ENCODE measurements at places on chromosomes 1 and 21.

DNA sequence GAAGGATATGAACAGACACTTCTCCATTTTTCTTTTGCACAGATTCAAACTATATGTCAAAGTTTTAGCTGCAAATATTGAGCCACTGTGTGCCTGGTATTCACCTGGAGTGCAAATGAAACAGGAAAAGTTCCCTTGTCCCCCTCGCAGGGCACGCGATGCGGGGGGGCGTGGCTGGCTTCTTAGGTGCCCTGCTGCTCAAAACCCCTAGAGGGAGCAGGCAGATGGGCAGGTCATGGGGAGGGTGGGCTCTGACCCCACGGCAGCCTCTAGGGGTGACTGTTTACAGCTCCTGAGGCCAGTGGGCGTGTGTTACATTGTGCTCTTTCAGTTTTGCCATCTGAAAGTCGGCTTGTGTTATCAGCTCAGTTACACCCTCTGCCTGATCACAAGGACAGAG is 931.2 kb upstream of the B3GALT2 start:
- DNase-seq = no peak

DNA sequence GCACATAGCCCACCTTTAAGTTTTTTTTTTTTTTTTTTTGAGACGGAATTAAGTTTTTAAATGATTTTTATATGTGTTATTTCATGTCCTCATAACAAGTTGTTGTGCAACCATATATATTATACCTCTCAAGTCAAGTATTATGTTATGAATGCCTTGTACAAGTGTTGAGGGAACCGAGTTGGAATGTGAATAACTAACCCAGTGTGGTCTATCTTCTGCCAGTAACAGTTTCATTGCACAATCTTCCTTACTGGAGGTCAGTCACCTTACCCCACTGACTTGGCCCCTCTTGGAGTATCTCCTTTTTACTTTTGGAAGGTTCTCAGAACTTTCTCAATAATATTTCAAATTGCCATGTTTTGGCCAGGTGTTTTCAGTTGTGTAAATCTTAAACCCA is 201.9 kb downstream of the CACNA1E start:
- DNase-seq = no peak

DNA sequence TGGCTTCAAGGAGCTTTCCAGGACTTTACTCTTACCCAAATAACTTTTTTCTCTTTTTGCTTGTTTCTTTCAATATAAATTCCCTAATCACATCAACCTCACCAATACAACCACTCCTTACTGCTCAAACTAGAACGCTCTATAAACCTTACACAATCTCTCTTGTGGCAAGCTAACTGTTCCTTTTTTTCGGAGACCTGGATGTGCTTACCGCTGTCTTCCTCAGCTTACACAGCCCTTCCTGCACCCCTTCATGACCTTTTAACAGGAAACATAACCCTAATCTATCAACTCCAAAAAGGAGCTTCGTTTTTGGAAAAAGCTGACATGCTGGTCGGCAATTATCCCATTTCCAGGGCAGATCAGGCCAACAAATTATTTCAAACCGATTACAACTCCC is 24.1 kb upstream of the SLC2A5 start:
- no peak for DNase-seq

DNA sequence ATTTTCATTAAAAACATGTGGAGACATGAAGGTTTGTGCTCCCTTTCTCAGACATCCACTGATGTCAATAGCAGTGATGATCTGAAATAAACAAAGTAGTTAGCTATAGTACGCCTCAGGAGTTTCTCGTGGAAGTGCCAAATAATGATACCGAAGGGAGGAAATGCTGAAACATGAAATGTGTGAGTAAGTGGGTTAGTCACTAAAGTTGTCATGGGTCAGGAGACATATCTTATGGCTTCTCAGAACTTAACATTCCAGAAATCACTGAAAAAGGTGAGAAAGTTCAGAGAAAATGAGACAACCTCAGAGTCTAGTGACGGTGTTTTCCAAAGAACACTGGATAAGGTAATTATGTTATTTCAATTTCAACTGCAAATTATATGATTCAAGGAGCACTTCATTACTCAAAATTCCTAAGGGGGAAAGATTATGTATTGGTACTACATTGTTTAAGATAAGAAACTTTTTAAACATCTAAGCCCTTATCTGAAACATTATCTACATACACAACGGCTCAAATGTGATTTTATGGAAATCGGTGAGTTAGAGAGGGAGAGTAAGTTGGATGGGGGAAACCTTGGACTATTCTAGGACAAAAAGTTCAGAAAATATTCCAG is 20.6 kb downstream of the NIBAN1 start:
- DNase-seq = no peak

DNA sequence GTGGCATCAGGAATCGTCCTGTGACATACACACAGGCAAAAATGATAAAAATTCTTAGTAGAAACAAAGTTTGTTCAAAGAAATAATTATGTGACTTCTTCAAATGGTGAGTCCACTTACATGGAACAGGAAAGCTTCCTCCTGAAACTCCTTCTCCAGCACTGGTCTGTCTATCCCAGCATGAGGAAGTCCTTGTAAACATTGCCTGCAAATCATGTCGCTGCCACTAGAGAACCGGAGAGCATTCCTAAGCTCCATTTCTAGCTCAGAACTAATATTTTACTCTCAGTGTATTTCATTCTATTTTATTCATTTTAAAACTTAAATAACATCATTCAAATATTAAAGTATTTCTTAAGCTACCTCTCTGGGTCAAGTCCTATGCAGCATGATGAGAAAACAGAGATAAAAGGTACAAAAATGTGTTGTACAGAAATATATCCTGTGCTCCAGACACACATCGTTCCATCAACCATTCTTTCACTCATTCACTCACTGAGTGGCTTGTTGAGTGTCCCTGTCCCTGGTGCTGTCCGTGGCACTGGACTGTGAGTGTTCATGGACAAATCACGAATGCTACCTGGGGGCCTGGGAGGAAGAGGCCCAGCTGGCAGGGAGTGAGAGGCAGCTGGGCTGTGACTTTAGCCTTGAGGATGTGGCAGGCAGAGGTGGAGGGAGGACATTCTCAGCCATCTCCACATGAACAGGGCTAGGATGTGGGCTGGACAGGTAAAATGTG is 10.0 kb downstream of the CYP4A22 start:
- no peak for DNase-seq

- peak; percentile 33 for DNase-seq
Observed at GRCh38 chr21:34693192-34693810, 24.5 kb downstream of the CLIC6 start.

DNA sequence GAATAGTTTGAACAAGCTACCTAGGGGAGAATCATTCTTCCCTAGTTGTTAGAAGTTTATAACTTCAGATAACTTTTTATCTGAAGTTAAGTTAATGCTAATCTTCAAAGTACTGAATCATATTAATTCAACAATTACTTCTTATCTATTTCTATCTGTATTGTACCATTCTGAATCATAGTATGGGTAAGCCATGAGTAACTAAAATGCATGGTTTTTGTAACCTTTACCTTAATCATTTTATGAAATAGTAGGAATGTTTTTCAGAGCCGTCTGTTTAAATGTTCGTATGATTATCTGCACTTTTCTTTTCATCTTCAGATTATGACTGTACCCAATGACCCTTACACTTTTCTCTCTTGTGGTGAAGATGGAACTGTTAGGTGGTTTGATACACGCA is 50.3 kb upstream of the MPC2 start:
- no peak for DNase-seq

DNA sequence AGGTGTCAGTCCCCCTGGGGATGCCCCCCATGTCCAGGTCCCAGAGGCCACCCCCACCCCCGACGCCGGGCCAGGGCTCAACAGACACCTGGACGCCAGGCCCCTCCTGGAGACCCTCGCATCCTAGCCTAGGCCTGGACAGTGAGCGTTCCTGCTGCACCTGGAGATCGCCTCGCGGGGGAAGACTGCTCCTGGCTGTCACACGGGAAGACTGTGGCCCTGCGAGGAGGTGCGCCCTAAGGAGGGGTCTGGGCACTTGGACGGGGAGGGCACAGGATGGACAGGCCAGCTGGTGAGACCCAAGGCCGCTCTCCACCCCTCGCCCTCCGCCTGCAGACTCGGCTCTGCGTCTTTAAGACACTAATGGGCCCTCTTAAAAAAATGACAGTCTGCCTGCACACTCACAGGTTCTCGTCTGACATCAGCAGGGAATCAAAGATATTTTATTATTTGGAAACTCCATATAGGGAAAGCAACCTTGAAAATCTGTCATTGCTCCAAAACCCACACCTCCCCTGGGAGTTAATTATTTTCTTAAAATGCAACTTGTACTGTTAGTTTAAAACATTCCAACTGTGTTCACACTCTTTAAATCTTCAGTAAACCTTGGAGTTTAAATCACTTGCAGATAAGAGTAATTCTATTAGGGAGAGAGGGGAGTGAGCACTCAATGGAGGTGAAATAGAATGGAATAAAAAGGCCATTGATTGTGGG is 45.6 kb upstream of the ACTRT2 start:
- no peak for DNase-seq

- no peak for DNase-seq
Observed at GRCh38 chr1:247286134-247286670, 30.3 kb downstream of the VN1R5 start.

- no peak for DNase-seq
Observed at GRCh38 chr1:89761901-89762300, 58.9 kb upstream of the LRRC8D start.

DNA sequence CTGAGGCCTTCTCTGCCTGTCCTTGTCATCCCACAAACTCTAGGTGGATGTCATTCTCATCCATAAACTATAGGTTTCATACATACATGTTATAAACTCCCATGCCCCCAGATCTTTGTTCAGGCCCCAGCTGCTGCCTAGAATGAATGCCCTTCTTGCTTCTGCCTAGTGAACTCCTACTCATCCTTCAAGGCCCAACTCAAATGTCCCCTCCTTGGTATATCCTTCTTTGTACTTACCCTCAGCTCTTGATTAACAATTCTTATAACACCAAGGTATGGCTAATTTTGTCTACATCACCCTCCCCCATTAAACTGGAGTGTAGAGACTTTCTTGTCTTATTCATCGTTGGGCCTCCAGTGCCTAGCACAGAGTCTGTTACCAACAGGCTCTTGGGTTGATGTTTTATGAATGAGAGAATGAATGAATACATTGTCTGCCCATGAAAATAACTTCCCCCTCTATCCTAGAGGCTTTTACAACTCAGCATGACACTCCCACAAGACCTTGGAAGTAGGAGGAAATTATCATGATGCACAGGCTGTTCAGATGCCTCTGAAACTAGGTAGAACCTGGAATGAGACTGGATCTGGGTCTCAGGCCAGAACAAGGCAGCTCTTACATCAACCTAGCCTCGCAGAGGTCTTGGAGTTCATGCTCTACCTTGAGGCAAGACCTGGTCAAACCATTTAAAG is 26.9 kb downstream of the EPHB2 start:
- no peak for DNase-seq

GRCh38 chr1:53460666-53461322 is 1.6 kb downstream of the DMRTB1 start:
- no peak for DNase-seq

GRCh38 chr1:83060651-83061390 is 938.1 kb downstream of the TTLL7 start:
- DNase-seq = no peak

- peak; percentile 27 for DNase-seq
Observed at GRCh38 chr21:46295996-46296752, 10.0 kb downstream of the YBEY start.

- no peak for DNase-seq
Observed at GRCh38 chr1:162732566-162733335, 57.8 kb upstream of the HSD17B7 start.

GRCh38 chr1:230626232-230626631 is 16.0 kb upstream of the COG2 start:
- DNase-seq = no peak

- DNase-seq = no peak
Observed at GRCh38 chr1:43348809-43349593, 9.8 kb upstream of the CDC20 start.

DNA sequence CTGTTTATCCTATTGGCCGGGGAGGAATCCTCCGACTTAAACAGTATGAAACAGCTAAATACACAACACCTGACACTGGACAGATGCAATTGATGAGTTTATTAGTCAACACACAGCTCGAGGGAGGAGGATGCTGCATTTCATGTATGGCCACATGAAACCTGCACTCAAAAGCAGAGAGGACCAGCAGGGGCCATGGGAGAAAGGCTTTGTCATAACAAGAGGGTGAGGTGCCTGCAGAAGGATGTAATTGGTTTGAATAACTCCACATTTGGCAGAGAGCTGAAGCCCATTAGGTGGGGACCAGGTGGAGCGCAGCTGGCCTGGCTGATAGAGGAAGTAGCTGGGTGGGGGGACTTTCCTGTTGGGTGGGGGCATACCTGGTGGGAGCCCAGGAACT is 599.1 kb downstream of the PTPRU start:
- DNase-seq = no peak

- no peak for DNase-seq
Observed at GRCh38 chr1:93668121-93668520, 13.5 kb downstream of the BCAR3 start.

GRCh38 chr1:233269656-233270055 is 25.9 kb downstream of the PCNX2 start:
- DNase-seq = no peak

DNA sequence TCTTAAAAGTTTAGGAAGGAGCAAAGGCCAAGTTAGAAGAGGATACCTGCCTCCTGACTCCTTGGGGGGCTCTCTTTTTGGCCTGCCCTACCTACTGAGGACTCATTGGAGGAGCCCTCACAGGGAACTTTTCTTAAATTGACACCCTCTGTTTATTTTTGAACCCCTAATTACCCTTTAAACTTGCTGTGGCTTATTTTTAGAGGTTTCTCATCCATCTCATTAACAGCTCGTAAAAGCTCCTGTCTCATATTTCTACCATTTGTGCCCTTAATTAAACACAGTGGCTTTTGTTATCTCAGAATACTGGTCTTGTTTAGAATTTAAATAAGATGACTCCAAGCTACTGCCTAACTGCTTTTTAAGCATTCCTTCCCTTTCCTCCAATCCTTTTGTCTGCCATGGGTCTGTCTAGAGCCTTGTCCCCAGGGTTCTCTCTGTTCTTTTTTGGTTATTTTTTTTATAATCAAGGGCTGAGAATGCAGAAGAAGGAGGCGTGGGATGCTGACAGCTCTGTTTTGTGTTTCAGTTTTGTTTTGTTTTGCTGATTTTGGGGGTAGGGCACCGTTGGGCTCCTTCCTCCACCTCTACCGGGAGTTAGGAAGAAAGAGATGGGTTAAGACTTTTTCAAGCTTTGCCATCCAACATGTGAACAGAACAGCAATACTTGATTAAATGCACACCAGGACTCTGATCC is 78.0 kb downstream of the SYT6 start:
- no peak for DNase-seq

GRCh38 chr1:223429313-223429731 is 36.1 kb downstream of the CCDC185 start:
- DNase-seq = no peak

DNA sequence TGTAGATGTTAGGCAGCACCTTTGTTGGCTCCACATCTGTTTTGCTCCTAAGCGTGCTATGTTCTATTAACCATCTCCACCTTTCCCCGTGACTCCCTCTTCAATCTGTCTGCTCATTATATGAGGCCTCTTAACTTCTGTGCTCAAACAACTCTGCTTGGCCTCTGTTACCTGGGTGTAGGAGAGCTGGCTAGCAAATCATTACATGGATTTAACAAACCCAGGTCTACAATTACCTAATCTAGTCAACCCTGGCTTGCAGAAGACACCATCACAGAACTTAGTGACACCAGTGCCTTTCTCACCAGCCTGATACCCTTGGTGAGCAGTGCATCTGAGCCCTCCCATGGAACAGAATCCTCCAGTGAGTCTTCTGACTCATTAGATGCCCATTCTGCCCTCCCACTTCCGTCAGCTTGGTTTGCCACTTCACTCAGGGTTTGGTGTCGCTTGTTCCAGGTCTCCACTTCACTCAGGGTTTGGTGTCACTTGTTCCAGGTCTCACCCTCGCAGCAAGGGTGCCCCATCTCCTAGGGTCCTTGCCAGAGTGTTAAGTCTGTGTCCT is 92.0 kb upstream of the KIF26B start:
- no peak for DNase-seq
